ENCODE measurements at places on chromosomes 3 and 15. TPM values are rescaled to one million over a fixed set of nuclear protein-coding genes. Genes with fewer than 3 reads are reported as not detected.

The TEX55 gene
- not detected for total RNA-seq

The B3GALNT1 gene
- total RNA-seq, result 0.10 TPM

The STRIT1 gene
- not detected for total RNA-seq

The COPB2 gene
- 67.2 TPM for total RNA-seq

The LRRIQ4 gene
- not detected for total RNA-seq

The HHLA2 gene
- total RNA-seq, result 0.13 TPM

The DNAJB11 gene
- 54.3 TPM for total RNA-seq

The WDR72 gene
- total RNA-seq, result 5.5 TPM

The IQCH gene
- 1.8 TPM for total RNA-seq

The PPIP5K1 gene
- total RNA-seq, result 7.9 TPM

The TF gene
- total RNA-seq, result 0.69 TPM

The PYGO1 gene
- 6.0 TPM for total RNA-seq

The SPATA12 gene
- total RNA-seq, result 0.47 TPM

The THSD4 gene
- 23.0 TPM for total RNA-seq

The SNAP23 gene
- total RNA-seq, result 18.0 TPM

The CCR5 gene
- not detected for total RNA-seq

The CPN2 gene
- total RNA-seq, result not detected

The PRICKLE2 gene
- 1.9 TPM for total RNA-seq

The ATRIP gene
- 8.3 TPM for total RNA-seq

The SV2B gene
- total RNA-seq, result 0.05 TPM

The ATP8B4 gene
- 0.69 TPM for total RNA-seq
